NCI-H1930 (cell line): ENCODE measurements at places on chromosomes 16 and 17.

DNA sequence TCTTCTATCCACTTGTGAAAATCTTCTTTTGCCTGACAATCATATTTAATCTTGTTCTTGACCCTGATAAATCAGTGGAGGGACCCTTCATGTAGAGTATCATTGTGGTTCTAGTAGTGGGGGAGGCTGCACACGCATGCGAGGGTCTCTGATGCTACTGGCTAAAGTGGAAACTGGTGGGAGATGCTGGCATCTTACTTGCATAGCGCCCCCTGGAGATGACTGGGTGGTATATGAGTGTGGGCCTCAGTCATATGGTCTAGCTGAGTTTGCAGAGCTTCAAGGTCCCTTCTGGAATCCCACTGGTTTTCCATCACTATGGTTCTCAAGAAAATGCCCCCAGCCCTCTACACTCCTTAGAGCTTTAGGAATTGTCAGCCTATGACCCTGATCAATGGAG, 236.4 kb upstream of the AXIN2 start:
- no peak for DNase-seq

GRCh38 chr17:4740025-4740351, 260 bp upstream of the CXCL16 start:
- no peak for DNase-seq

- DNase-seq, result no peak
Observed at GRCh38 chr17:39027455-39028035, 60.3 kb upstream of the FBXO47 start.

- DNase-seq, result no peak
Observed at GRCh38 chr16:30609002-30609925, 925 bp downstream of the ZNF689 start.

DNA sequence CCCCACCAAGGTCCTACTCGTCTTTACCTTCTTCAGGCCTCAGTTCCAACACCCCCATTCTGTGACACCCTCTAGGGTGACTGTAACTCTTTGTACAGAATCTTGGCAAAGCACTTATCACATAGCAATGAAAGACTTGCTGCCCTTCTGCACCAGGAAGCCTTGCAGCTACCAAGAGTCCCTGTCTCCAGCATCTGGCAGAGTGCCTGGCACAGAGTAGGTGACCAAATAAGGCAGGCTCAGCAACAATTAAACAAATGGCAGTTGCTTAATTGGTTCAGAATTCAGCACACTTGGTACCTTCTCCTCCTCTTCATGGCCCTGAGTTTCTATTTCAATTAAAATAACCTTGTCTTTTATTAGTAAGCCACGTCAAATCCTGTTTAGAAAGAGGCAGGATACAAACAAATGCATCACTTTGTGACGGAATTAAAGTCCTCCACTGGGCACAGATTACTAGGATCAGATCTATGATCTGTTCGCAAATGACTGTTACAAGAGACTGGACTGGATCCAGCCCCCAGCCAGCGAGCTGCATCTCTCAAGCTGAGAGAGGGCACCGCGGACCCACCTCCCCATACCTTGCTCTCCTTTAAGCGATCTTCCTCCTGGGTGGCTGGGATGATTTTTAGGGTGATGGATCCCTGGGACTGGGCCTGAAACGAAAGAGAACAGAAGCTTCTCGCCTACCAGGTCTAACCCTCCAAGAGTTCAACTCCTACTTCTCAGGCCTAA, 9.4 kb downstream of the MPP3 start:
- DNase-seq, result no peak

DNA sequence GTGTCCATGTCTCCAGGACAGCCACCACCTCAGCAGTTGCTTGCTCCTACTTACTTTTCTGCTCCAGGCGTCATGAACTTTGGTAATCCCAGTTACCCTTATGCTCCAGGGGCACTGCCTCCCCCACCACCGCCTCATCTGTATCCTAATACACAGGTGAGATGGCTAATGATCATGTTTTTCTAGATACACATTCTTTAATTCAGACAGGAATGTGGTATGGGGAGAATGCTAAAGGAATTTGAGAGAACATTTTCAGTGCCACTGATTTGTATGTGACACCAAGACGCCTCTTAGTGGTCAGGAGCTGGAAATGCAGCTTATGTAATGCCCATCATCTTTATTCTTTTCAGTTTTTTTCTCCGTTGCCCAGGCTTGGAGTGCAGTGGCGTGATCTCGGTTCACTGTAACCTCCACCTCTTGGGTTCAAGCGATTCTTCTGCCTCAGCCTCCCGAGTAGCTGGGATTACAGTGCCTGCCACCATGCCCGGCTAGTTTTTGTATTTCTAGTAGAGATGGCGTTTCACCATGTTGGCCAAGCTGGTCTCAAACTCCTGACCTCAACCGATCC, 8.9 kb upstream of the RAPGEFL1 start:
- DNase-seq, result peak; percentile 16

GRCh38 chr17:30225112-30225511, 10.4 kb downstream of the SLC6A4 start:
- no peak for DNase-seq

GRCh38 chr17:2935632-2936031, 127.8 kb downstream of the OR1D5 start:
- DNase-seq, result no peak

- no peak for DNase-seq
Observed at GRCh38 chr16:57863434-57864160, 61.3 kb upstream of the KIFC3 start.

- no peak for DNase-seq
Observed at GRCh38 chr17:81130385-81131361, 34.6 kb upstream of the PVALEF start.

DNA sequence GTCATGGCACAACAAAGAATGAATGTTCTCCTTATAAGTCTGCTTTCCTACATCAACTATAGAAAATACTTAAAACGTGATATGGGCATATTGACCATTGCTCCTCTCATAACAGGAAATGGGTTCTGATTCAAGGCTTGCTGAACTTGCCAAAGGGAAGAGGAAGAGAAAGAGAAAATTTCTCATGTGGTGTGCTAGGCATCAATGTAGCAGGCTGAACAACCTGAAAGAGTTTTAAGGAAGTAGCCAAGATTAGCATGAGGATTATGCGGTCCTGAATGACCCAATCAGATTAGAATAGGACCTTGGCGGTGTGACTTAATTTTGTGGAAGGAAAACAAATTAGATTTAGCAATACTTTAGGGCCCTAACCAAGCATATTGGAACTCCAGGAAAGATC, 617.7 kb upstream of the CDH11 start:
- DNase-seq, result no peak

DNA sequence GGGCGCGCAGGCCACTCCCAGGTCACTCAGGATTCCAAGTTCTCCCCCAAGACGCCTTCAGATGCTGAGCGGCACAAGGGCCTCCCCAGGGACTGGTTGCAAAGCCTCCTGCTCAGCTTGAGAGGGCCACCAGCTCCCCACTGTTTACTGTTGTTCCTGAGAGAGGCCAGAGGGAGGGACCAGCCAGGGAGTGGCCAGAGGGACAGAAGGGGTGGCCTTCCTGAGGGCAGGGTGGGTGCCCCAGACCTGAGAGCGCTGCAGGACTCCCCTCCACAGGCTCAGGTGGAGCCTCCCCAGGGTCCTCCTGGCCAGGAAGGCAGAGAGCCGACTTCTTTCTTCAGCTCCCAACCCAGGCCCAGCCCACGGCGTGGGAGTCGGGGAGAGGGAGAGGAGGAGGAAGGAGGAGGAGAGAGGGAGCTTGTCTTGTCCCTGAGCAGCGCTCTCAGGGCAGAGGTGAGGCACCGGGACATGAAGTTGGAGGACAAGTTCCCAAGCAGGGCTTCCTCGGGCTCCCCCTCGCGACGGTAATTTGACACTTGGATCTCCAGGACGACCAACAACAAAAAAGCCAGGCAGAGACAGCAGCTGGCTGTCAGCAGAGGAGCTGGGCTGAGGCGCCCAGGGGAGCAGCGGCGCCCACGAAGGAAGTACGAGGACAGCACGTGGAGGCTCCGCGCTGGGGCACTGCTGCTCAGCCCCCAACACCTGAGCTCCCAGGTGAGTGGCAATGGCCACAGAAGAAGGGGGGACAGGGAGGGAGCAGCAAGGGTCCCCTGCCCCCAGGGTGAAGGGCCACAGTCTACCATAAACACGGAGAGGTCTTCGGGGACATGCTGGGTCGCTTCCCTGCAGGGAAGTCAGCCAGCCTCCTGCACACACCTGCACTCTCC, 497 bp downstream of the SMIM5 start:
- peak; percentile 87 for DNase-seq

DNA sequence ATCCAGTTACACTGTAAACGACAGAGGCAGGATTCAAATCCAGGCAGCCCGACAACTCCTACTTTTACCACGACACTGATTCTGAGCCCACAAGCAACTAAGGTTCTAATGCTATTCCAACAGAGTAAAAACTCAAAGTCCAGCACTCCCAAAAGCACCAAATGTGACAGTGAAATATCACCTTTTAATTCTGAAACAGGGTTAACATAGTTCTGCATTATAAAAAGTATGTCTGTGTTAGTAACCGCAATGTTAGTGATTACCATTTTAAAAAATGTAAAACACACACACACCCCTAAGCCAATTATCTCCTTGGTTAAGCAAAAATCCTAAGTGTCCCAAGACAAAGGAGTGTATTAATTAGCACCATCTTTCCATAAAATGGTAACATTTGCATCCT, 19.7 kb downstream of the HELZ start:
- no peak for DNase-seq

GRCh38 chr16:48082516-48082915, 73.3 kb downstream of the ABCC12 start:
- no peak for DNase-seq

- no peak for DNase-seq
Observed at GRCh38 chr16:24698308-24698707, 31.1 kb upstream of the TNRC6A start.

DNA sequence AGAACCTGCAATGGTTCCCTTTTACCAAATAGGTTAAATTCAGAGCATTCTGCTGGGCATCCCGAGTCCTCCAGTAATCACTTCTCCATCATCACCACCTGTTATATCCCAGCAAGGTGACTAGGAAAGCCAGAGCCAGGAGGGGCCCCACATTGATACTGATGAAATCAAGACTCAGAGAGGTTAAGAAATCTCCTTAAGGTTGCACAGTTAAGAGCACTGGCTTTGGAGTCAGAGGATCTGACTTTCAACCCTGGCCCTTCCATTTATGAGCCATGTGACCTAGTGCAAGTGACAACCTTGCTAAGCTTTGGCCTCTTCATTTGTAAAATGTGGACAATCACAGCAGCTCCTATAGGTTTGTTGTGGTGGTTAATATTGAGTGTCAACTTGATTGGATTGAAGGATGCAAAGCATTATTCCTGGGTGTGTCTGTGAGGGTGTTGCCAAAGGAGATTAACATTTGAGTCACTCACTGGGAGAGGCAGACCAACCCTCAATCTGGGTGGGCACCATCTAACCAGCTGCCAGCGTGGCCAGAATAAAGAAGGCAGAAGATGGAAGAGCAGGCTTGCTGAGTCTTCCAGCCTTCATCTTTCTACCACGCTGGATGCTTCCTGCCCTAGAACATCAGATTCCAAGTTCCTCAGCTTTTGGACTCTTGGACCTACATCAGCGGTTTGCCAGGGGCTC, 194.2 kb upstream of the ASIC2 start:
- no peak for DNase-seq

DNA sequence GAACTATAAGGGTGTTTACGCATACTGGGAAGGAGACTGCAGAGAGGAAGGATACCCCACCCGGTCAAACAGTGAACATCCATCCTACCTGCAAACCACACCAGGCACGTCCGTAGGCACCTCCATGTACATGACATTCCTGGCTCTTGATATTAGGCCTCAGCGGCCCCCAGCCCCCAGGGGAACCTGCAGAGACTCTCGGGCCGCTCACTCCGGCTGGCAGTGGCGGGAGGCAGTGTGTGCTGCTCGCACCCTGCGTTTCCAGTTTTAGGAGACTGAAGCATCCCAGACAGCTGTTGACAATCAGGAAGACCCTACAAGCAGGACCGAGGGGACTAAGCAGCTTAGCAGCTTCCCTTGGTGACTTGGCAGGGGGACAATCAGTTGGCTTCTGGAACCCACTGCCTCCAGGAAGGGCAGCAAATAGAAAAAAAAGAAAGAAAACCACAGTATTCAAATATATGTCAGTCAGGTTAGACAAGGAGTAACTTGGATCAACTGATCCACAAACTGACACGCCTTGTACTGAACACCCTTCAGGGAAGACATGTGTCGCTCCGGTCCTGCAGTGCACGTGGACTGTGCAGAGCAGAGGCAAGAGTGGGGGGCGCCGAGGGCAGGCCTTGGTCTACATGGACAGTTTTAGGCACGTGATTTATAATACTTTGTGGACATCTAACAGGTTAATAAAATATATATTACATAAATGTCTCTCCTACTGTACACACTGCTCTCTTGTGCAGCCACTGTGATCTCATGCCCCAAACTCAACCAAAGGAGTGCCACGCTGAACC, 29.9 kb upstream of the CLEC18B start:
- DNase-seq, result no peak

- no peak for DNase-seq
Observed at GRCh38 chr17:48462946-48463345, 32.9 kb upstream of the SKAP1 start.

DNA sequence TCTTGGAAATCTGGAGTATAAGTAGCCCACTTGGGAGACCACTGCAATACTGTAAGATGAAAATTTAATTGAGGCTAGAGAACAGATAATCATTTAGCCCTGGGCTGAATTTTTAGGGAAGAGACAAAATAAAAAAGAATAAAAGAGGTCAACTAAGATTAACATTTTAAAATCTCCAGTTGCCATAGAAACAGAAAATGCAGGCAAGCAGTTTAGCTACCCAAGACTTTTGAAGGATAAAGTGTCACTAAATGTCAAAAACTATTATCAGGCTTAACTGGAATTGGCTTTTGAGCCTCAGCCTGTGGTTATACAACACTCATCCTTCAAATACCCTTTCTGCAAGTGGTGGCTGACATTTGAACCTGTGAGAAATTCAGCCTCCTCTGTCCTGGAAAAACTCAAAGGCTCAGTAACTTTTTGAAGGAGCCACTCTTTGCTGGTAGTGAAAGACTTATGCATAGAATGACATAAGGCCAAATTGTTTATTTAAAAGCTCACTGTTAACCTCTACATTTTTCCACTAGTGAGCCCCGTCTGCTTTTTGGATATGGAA, 220.7 kb upstream of the KCNJ16 start:
- no peak for DNase-seq

- no peak for DNase-seq
Observed at GRCh38 chr17:4771519-4772234, at the start of gene TM4SF5. Gene TM4SF5, plus strand, starts transcription at chr17:4771886. Its CDS starts 37 bp downstream, at chr17:4771923.

- no peak for DNase-seq
Observed at GRCh38 chr17:45060382-45060796, 728 bp upstream of the NMT1 start.
